NCI-H1436 (cell line): ENCODE measurements at places on chromosomes 12 and 14.

DNA sequence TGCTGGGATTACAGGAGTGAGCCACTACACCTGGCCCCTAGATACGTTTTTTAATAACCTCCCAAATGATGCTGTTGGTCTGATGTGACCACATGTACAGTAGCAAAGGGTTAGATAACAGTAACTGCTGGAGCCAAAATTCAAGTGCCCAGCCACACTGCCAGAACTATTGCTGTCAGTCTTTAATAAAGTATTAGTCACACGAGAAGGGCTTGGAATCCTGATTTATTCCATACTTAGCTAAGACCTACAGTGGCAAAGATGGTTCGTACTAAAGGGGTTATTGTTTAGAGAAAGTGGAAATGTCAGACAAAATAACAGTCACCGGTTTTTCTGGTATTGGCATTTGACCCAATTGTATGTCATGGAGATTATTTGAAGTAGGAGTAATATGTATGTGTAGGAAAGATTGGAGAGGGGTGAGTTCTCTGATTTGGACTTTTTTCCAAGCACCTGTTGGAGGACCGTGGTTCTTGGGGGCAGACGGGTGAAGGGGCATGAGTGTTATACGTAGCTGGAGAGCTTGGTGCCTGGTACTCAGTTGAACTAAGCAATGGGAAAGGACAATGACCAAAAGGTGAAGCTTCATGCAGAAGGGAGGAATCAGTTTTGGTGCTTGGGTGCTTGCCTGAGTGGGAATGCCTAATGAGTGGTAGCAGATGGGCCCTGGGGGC is 9.7 kb downstream of the TUBA1C start:
- DNase-seq = no peak

DNA sequence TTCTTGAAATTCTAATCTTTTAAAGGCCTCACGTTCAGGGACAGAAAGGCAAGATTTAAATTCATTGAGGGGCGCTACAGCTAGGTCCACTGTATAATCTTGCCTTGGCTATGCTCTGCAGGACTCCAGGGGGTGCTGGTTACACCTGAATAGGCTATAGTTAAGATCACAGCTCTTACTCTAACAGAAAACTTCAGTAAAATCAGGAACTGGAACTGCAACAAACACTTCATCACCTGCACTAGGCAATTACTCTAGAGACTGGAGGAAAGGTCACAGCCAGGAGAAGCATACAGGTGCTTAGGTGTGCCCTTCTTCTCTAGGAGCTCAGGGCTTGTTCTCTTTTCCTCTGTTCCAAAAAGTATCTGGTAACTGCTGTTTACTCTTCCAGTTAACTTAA is 20.9 kb downstream of the SLCO1C1 start:
- no peak for DNase-seq

- DNase-seq = no peak
Measured at GRCh38 chr14:54435500-54435981, 5.6 kb downstream of the CNIH1 start.

DNA sequence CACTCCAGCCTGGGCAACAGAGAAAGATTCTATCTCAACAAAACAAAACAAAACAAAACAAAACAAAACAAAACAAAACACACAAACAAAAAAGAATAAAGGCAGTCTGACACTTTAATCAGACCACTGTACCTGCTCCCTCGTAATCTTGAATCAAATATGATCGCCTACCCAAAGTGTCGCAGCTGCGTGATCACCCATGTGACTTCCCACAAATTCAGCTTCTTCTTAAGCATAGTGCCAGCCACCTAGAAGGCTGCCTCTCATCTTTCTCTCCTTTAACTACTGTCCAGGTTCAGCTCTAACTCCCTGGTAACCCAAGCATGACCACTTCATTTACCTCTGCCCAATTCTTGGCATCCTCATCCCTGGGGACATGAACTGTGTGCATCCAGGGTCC is 37.4 kb downstream of the FMNL3 start:
- no peak for DNase-seq

DNA sequence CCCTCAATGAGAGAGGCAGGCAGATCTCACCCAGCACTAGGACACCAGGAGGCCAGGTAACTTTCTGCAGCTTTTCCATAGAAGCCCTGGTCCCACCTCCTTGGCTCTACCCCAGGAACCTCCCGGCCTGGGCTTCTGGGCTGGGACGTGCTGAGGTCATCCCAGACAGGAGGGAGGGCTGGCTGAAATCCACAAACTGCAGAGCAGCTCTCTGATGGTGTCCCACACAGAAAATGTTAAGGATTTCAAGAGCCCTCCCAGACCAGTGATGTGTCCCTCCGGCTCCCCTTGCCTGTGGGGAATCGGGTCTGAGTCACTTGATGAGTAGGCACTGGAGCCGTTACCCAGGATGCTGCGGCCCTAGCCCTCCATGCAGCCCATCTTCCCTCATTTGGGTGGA is 124.1 kb downstream of the ESRRB start:
- DNase-seq = no peak

- no peak for DNase-seq
Measured at GRCh38 chr12:69686731-69687130, 12.4 kb downstream of the BEST3 start.

GRCh38 chr14:65015391-65015790 is 28.7 kb downstream of the FNTB start:
- no peak for DNase-seq

GRCh38 chr12:84805474-84805858 is 107.1 kb downstream of the SLC6A15 start:
- DNase-seq = no peak

DNA sequence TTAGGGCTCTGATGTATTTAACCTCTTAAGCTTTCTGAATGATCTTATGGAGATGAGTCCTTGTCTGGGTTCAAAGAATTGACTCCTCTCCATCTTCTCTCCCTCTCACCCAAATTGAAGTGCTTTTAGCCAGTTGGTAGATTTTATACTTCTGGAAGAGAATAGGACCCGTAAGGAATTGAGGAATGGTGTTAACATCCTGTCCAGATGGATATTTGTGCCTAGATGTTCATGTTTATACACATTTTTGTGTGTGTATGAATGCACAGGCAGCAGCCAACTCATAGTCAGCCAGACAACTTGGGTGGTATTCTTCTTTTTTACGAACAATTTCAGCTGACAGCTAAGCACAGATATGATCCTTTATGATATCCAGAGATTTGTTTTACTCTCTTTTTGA is 449.6 kb upstream of the RGS6 start:
- no peak for DNase-seq
